ENCODE measurements at places on chromosomes 13 and 19.

GRCh38 chr13:80036845-80037504, 304.0 kb downstream of the SPRY2 start:
- no peak for DNase-seq

- no peak for DNase-seq
These were observed 963.4 kb downstream of the PCDH9 start for GRCh38 chr13:66266761-66267160.

- no peak for DNase-seq
These were observed 51.7 kb downstream of the MYH14 start for GRCh38 chr19:50255115-50255514.

- no peak for DNase-seq
These were observed 614.2 kb downstream of the SLITRK5 start for GRCh38 chr13:88285329-88285728.

- DNase-seq: no peak
These were observed 223.2 kb downstream of the FGF9 start for GRCh38 chr13:21894091-21894490.

DNA sequence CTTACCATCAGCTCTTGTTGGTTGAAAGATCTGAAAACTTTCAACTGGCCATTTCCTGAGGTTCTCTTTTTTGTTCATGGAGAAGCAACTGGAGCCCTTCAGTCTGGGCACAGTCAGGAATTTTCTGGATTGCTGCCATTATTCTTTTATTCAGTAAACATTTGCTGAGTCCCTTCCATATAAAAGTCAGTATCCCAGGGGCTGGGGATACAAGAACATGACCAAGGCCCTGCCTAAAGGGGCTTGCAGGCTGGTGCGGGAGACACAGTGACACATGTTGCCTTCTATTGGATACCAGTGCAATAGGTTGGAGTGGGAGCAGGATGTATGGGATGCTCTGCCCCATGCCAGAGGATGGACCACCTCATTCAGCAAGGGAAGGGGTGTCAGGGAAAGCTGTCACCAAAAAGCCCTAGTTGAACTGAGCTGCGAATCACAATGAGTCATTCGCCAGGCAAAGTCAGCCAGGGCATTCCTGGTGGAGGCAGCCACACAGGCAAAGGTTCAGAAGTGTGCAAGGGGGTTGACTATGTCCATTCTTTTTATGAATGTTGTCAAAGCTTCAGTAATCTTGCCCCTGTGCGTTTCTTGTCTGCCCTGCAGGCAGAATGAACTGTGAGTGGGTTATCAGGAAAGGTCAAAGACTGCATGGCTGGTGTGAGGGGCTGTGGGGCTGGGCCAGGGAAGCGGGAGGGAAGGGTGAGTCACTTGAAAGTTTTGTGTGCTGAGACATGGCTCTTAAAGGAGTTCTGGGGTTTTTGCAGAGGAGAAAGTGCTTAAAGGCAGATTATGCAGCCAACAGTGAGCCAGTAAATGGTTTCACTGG, 395.9 kb downstream of the KCNRG start:
- no peak for DNase-seq

- no peak for DNase-seq
These were observed 6.5 kb downstream of the UNC13A start for GRCh38 chr19:17681505-17682125.

DNA sequence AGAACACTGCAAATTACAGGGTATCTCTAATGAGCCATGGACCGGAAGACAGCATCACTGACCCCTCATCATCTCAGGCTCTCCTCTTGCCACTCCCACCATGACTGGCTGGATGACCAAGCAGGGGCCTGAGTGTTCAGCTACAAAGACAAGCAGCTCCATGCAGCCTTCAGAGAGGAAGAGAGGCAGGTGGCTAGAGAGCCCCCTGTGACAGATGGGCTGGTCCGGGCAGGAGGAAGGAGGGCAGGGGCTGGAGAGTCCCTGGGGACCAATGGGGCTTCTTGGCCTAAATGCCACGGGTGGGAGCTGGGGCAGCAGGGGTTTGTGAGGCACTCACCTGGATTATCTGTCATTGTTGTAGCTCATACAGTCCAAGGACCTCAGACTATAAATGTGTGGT, 12.8 kb upstream of the RASA3 start:
- DNase-seq: no peak

DNA sequence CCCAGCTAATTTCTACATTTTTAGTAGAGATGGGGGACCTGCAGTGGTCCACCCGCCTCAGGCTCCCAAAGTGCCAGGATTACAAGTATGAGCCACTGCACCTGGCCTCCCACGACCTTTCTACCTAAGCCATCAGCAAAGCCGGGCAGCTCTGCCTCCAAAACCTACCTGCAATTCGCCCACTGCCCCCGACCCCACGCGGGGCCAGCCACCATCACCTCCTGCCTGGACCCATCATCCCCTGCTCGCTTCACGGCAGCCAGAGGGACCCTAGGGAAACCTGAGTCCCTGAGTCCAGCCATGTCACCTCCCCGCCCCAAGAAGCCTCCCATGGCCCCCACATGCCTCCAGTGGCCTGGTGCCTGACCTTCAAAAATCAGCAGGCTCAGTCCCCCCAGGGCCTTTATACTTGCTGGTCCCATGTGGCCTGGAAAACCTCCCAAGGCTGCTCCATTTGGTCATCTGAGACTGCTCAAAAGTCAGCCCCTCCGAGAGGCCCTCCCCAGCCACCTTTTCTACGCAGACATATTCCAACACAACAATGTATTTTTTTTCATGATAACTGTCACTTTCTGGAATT, 12.1 kb downstream of the ERCC2 start:
- no peak for DNase-seq

GRCh38 chr13:113548171-113548641, 36.3 kb upstream of the TFDP1 start:
- no peak for DNase-seq

DNA sequence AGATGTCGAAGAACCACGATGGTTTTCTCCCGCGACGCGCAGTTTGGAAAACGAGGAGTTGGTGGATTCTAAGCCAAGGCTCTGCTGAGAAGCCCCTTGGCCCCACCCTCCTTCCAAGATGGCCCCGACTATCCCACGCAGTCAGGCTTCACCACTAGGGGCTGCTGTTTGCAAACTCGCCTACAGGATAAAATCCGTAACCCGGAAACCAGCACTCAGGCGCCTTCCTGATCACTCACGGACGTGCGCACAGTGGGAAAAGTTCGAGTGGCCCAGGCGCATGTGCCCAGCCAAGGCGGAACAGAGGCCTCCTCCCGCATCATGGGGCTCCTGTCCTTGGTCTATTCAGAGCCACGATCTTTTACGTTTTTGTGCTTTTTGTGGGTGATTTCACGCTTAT, 19.2 kb upstream of the UQCR11 start:
- DNase-seq: peak; percentile 20

DNA sequence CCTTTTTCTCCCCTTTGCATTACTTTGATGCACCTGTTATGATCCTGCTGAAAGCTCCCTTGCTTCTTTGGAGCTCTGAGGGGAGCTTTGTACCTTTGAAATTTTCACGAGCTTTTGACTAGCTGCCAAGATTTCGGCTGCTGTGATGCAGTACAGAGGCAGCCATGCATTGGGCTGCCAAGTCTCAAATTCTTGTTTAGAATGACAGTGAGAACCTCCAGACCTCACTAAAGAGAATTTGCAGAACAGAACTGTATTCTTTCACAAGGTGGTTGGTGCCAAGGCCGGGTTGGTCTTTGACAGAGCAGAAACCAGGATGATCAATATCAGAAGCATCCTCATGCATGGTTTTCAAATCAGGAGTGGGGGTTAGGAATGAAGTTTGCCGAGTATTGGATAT, 414.8 kb downstream of the GPC5 start:
- DNase-seq: no peak

Measured in activated T-helper 1 cell treated with anti-CD3 and anti-CD28 coated beads, Interleukin-2, amount 50 U/mL, for 16 hours (primary cell).